ENCODE measurements at places on chromosomes 3 and 15.

- H3K27ac ChIP-seq: peak overlapping the region; percentile 31
- DNase-seq: no peak
- no peak overlapping the region for H3K4me3 ChIP-seq
- H3K4me1 ChIP-seq: peaks cover 4% of the 10 kb centered on the region
Observed at GRCh38 chr15:35058534-35059054, 26.5 kb downstream of the NANOGP8 start.

GRCh38 chr15:33298631-33299030 is 12.1 kb upstream of the RYR3 start:
- H3K27ac ChIP-seq: no peak overlapping the region
- no peak overlapping the region for H3K4me3 ChIP-seq
- DNase-seq: no peak
- H3K36me3 ChIP-seq: no peaks in the 10 kb centered on the region

DNA sequence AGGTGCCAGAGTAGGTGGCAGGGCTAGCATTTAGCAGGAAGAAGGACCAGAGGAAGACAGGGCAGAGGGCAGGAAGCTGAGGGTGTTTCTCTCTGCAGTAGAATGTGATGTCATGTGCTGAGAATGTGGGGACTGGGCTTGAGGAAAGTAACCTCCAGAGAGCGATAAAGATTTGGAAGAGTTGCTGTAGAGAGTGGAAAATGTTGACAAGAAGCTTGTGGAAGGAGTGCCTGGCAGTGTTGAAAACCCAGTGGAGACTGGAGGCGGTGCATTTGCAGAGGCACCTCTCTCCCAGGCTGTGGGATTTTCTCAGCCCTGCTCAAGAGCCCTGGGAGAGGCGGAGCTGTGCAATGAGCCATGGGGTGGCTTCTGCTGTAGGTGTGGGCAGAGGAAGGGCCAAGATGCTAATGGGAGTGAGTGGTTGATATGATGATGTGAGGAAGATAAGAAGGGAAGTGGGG is 54.8 kb downstream of the MESD start:
- no peaks in the 10 kb centered on the region for H3K4me1 ChIP-seq
- H3K27me3 ChIP-seq: no peaks in the 10 kb centered on the region
- no peak for DNase-seq
- no peak overlapping the region for H3K4me3 ChIP-seq
- H3K27ac ChIP-seq: no peak overlapping the region
- no peaks in the 10 kb centered on the region for H3K36me3 ChIP-seq

GRCh38 chr3:77456906-77457305 is 417.0 kb downstream of the ROBO2 start:
- no peaks in the 10 kb centered on the region for H3K27me3 ChIP-seq
- no peak for DNase-seq
- no peaks in the 10 kb centered on the region for H3K4me1 ChIP-seq
- no peak overlapping the region for H3K27ac ChIP-seq
- no peak overlapping the region for H3K4me3 ChIP-seq

GRCh38 chr15:75648156-75649000 is 666 bp downstream of the SNX33 start:
- peak overlapping the region; percentile 82 for H3K4me3 ChIP-seq
- peak overlapping the region; percentile 95 for H3K27ac ChIP-seq
- DNase-seq: peak; percentile 89
- H3K27me3 ChIP-seq: no peaks in the 10 kb centered on the region
- H3K4me1 ChIP-seq: peaks cover 52% of the 10 kb centered on the region

- DNase-seq: peak; percentile 89
- H3K27me3 ChIP-seq: no peaks in the 10 kb centered on the region
- H3K36me3 ChIP-seq: no peaks in the 10 kb centered on the region
Observed at GRCh38 chr3:101827211-101828174, 21.8 kb upstream of the NFKBIZ start.

Data from upper lobe of left lung (tissue), 6 donors.